Calu3 (cell line): ENCODE measurements at places on chromosomes 6 and 20. TPM values are rescaled to one million over a fixed set of nuclear protein-coding genes. Genes with fewer than 3 reads are reported as not detected.
A peak's percentile ranks its signal among the peaks of the same experiment; 100 is the strongest.

DNA sequence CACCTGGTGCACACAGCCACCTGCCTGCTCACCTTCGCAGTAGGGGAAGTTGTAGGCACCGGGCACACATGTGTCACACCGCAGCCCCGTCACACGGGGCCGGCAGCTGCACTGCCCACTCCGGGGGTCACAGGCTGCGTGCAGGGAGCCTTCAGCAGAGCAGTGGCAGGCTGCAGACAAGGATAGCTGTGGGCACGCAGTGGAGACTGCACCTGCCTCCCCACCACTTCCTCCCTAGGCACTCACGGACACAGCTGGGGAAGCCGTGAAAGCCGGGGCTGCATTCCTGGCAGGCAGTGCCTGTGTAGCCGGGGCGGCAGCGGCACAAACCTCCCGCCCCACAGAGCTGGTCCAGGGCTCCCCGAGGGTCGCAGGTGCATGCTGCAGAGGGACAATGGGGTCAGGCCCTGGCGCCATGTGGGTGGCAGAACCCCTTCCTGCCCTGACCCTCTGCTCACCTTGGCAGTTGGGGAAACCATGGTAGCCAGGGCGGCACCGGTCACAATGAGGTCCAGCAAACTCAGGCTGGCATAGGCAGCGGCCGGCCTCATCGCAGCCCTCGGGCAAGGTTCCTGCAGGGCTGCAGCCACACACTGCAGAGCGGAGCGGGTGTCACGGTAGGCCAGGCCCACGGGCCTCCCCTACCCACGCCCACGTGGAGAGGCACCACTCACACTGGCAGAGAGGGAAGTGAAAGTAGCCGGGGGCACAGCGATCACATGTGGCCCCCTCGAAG, 29.4 kb downstream of the LAMA5 start:
- DNase-seq: no peak

FANCE gene
- 10.4 and 10.9 TPM in 2 replicates for total RNA-seq

DNA sequence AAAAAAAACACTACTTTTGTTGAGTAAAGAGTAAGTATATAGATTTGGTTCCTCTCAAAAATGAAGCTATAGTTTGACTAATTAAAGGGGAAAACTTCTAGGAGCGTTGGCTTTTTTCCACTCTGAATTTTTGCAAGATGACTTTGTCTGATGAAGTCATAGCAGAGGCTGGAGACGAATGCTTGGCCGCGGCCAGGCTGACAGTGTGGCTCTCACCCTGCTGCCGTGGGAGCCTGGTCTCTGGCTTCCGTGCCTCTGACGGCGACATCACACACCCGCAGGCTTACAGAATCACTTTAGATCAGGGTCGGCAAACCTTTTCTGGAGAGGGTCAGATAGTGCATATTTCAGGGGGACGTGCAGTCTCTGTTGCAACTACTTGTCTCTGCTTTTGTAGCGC, 145.0 kb downstream of the PHACTR3 start:
- no peak for DNase-seq

LTB gene
- total RNA-seq: 0.44 and 1.4 TPM in 2 replicates

GRCh38 chr6:130928158-130928912, 101.1 kb downstream of the SMLR1 start:
- DNase-seq: no peak

SUMO4 gene
- 1.4 and 2.9 TPM in 2 replicates for total RNA-seq

- peak; percentile 6 for DNase-seq
These were observed 50.9 kb downstream of the SNRNP48 start for GRCh38 chr6:7640607-7641577.
